ENCODE measurements at places on chromosomes 6 and 20.

DNA sequence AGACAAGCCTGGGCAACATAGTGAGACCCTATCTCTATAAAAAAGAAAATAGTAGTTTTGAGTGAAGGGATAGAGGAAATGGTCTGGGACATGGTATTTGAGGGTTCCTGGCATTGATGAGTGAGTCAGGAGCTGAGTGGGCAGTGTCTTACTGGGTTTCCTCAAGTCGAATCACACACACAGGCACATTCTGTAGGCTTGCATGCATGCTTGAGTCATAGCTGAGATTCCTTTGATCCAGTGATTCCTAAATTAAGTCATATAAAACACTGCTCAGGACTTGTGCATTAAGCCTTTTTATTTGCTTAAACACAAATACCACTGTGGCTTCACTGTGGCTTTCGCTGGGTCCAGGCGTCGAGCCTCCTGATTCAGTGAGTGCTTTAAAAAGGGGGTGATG lies 71.8 kb upstream of the TMEM181 start:
- DNase-seq, result no peak

DNA sequence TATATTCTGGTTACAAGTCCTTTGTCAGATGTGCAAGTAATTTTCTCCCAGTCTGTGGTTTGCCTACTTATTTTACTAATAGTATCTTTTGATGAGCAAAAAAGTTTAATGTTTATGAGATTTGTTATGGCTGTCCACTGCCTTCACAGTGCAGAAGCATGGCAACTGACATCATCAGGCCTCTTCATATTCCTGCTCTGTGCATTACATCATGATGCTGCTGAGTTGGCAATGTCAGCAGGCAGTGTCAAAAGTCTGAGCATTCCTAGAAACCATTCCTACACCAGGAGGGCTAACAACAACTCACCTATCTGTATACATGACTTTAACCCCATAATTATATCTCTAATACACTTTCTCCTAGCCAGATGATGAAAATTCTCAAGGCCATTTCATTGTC lies 10.8 kb upstream of the OR2B2 start:
- no peak for DNase-seq

GRCh38 chr6:75424618-75425548 lies 68.7 kb downstream of the FILIP1 start:
- no peak for DNase-seq

- no peak for DNase-seq
Measured at GRCh38 chr6:53461696-53462095, 83.2 kb downstream of the GCLC start.

- no peak for DNase-seq
Measured at GRCh38 chr20:53021934-53022333, 49.8 kb downstream of the TSHZ2 start.

DNA sequence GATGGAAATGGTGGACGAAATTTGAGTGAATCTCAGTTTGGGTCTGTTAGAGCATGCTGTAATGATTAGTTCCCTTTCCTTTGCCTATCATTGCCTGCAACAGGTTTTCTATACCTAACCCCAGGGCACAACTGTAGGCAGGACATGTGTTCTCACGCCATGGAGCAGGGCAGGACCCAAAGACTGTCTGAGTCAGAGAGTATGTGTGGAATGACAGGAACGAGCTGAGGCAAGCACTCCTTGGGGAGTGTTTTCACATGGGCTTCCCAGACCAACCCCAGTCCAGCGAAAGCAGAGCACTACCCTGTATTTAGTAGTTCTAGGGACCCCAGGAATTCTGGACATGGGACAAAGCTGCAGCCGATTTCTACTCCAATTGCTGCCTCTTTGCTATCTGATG lies 234.2 kb downstream of the HACE1 start:
- DNase-seq, result no peak

DNA sequence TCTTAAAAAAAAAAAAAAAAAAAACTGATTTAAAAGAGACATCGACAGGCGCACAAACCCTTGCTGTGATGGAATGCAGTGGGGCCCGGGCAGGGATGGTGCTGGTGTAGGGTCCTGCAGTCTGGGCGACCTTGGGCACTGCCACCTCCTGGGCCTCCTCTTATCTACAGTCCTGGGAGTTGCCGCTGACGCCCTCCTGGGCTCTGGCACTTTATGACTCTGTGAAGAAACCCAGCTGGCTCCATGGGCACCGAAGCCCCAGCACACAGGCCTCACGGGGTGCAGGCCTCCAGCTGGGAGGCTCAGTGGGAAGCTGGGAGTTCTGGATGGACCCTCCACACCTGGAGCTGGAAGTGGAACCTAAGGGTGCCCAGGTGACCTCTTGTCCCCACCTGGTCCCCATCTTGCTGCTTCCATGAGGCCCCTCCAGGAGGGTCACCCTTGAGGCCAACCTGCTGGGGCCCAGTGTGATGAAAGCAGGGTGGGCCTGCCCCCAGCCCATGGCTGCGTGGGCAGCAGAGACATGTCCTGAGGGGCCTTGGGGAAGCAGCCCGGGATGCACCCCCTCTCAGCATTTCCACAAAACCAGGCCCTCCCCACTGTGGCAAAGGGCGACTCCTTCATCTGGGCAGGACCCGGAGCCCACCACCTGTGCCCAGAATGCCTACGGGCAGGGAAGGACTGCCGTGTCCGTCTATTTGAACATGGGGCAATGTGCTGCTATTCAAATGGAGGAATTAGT lies 104.9 kb downstream of the ASXL1 start:
- DNase-seq, result no peak

DNA sequence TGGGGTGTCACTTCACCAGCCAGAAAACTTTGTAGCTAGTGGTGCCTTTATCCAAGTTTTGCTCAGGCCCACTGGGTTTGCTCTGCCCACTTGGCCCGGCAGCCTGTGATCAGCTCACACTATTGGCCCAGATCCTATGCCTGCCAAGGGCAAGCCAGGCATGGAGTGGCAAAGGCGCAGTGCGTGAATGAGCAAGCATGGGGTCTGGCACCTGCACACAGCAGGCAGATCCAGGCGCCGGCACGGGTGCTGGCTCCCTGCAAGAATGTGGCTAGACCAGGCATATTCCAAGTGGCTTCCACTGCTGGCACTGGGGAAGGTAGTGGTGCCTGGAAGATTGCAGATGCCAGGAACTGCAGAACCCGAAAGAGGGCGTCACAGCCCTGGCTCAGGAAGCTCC lies 346.9 kb downstream of the LMBRD1 start:
- DNase-seq, result no peak

GRCh38 chr6:35071347-35071994 lies 69.7 kb downstream of the TCP11 start:
- no peak for DNase-seq

DNA sequence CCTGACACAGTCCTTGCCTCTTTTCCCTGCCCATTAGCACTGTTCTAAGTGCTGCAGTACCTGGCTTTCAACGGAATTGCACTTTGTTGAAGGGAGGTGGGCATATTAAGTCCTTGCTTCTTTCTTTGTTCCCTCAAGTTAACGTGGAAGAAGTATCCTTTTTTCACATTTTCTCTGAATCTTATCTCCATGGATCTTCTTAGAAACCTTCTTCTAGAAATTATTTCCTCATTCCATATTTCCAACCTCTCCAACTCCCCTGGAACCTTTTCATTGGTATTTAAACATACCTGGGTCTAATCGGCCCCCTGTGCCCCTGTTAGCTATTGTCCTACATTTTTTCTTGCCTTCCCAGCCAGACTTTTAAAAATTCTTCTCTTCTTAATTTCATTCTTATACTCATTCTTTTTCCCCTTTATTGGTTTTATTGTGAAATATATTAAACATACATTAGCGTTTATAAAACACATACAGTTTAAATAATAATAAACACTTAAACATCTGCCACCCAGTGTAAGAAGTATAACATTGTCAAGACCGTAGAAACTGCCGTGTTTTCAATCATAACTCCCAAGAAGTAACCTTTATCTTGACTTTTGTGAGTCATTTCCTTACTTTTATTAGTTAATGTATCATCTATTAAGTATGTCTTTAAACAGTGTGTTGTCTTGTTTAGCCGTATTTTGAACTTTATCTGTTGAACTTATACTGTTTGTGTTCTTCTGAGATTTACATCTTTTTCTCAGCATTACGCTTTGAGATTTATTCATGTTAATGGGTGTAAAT lies 118.2 kb downstream of the CDKAL1 start:
- DNase-seq, result no peak

DNA sequence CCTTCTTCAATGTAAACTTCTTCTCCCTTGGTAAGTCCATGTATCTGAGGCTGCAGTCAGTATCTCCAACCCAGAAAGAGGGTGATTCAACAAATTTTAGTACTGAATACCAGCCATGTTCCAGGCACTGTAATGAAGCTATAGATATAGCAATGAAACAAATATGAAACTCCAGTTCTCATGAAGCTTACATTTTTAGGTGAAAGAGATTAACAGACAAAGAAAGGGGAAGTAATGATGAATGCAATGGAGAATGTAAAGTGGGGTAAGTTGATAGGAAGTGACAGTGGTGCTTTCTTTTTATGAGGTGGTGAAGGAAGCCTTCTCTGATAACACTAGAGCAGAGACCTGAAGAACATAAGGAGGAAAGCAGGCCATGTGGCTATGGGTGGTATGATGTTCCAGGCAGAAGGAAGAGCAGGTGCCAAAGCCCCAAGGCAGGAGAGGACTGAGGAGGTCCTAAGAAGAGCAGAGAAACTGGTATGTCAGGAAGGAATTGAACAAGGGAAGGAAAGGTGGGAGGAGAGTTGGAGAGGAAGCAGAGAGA lies 143.6 kb downstream of the TFAP2B start:
- no peak for DNase-seq

GRCh38 chr6:45450831-45451230 lies 73.1 kb upstream of the SUPT3H start:
- DNase-seq, result no peak

DNA sequence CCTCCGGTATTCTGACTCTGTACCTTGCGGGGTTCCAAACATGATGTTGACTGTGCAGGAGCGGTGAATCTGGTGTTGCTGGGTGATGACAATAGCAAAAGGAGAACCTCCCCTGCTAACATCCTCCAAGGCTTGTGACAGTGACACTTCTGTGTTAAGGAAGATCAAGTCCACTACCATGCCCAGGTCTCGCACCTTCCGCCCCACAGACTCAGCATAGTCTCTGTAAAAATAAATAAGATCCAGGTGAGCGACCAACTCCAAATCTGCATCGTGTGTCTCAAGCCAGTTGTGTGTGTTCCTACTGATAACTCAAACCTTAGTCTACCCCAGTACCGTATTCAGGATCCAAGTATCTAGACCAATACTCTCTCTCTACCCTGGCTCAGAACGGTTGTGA lies 24.8 kb downstream of the NCOA5 start:
- no peak for DNase-seq

- DNase-seq, result no peak
Measured at GRCh38 chr6:104519566-104519965, 340.2 kb downstream of the HACE1 start.

DNA sequence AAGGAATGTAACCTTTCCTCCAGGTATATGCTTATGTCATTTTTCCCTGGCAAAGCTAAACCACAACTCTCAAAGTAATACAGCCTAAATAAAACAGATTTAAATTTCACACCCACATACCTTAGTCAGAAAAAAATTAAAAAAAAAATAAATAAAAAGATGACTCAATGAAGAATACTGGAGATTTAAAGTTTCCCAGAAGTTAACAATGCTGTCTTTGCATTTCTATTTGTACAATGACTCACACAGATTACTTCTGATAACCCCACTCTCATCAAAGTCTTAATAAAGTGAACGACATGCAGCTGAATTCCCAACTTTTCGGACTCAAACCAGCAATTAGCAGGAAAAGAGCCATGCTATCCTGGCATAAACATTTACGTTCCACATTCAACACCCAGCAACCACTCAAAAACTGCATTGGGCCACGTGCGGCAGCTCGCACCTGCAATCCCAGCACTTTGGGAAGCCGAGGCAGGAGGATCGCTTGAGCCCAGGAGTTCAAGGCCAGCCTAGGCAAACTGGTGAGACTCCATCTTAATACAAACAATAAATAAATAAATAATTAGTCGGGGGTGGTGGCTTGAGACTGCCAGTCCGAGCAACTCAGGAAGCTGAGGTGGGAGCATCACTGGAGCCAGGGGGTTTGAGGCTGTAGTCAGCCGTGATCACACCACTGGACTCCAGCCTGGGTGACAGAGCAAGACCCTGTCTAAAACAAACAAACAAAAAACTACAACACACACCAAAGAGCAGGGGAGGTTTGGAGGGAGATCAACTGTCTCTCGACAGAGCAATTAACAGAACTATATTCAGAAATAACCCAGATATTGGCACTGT lies 130.5 kb downstream of the WDR27 start:
- no peak for DNase-seq

DNA sequence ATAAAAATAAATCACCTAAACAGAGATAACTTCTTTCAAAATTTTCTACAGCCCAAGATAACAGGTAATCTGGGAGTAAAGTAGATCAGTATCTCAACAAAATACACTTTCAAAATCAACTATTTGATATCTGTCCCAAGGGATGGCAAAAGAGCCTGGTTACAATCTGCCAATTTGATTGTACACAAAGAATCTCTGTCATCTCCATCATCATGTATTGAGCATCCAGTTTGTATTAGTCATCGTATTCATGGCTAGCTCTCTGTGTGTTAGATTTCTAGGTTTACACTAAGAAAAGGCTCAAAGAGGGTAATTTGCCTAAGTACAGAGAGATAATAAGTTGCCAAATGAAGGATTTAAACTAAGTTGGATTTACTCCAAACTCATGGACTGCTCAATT lies 329.0 kb upstream of the NRSN1 start:
- DNase-seq, result no peak

GRCh38 chr20:49268600-49269365 lies 9.1 kb downstream of the ZNFX1 start:
- DNase-seq, result no peak

Measured in stimulated activated CD4-positive, alpha-beta T cell treated with anti-CD3 and anti-CD28 coated beads, Interleukin-2, amount 100 ng/mL, for 48 hours (primary cell).